Thymus (tissue), 14 donors: ENCODE measurements at places on chromosomes 16 and 17. TPM values are rescaled to one million over a fixed set of nuclear protein-coding genes. Genes with fewer than 3 reads are reported as not detected.

GRCh38 chr16:55929181-55929580 is 54.0 kb upstream of the CES5A start:
- no peak for DNase-seq

CACNG1 gene
- total RNA-seq = 0.42 TPM

- no peak for DNase-seq
Observed at GRCh38 chr16:55171241-55171640, 152.8 kb upstream of the IRX6 start.

ANKRD40CL gene
- total RNA-seq = not detected

DNA sequence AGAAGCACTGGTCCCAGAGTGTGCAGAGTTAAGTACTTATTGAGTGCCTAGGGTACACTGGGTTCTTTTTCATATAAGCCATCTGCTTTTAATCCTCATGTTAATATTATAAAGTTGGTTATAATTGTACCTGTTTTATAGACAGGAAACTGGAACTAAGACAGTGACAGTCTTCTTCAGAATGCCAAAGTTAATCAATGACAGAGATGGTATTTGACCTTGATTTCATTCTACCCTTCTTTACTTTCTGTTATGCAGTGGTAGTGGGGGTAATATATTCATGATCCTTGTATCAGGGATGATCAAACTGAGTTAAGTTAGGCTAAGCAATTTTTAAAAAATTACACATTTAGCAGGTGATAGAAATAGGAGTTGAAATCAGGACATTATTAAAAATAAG is 108.6 kb upstream of the GOT2 start:
- no peak for DNase-seq

APOBR gene
- total RNA-seq = 1.3 TPM

DNA sequence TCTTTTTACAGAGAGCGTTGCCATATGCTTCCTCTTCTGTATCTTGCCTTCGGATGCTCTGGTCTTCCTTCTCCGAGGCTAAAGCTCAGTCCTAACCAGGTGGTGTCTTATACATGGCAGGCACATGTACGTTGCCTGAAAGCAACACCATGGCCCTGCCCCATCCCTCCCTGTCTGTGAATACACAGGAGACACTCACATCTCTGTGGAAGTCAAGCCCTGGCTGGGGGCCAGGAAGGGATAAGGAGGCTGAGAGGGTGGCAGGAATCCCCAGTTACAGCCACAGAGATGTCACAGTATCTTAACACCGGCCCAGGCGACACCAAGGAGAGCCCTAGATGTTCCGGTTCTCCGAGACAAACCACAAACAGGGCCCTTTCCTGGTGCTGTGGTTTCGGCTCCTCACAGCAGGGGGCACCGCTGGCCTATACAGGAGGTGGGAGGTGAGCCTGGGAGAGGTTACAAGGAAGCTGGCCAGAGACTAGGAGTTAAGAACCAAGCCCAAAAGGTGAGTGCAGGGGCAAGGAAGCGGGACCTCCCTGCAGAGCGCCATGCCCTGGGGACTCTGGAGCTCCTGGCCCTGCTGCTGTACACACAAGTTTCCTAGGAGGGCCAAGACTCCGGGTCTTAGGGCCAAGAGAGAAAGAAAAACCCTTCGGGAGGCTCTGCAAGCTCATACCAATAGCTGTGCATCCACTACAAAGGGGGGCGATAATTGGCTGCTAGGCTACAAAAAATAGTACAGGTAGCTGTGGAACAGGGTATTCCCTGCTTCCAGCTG is 41.7 kb downstream of the SRL start:
- no peak for DNase-seq

GRCh38 chr16:54417384-54417783 is 130.8 kb upstream of the IRX3 start:
- DNase-seq = no peak

HS3ST4 gene
- total RNA-seq = 0.05 TPM

DNA sequence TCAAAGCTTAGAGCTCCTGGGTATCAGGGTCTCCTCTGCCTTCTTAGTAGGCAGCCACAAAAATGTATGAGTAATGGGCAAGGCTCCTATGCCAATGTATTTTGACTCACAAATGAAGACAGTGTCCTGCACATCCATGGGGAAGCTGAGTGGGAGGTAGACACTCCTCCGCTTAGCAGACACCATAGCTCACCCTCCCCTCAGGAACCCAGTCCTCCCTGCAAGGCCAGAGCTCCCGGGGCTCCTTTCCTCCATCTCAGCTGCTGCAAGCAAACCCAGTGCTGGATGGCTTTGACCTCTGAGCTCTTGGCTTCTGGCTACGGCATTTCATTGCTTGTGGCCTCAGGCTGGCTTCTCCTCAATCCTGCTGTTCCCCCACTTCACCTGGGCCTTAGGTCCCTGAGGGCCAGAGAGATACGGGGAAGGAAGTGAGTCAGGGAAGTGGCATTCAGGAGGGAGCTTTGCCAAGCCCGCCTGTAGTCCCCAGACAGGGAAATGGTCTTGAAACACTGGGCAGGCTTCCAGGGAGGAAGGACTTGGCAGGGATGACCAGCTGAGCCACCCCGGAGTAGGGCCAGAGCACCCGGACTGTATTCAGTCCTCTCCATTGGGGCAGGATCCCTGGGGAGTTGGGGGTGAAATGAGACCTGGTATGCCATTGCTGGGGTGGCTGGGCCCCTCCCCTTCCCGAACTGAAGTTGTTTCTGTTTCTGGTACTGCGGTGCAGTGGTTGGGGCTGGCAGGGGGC is 4.5 kb downstream of the ABCC3 start:
- no peak for DNase-seq

CCDC78 gene
- 4.8 TPM for total RNA-seq

- no peak for DNase-seq
Observed at GRCh38 chr16:10922328-10923145, 19.7 kb downstream of the DEXI start.

- DNase-seq = no peak
Observed at GRCh38 chr17:50920041-50920410, 53.9 kb upstream of the TOB1 start.

TLCD1 gene
- total RNA-seq = 7.7 TPM

- no peak for DNase-seq
Observed at GRCh38 chr17:57982452-57983170, 5.4 kb downstream of the VEZF1 start.

EDC4 gene
- 39.7 TPM for total RNA-seq

- DNase-seq = no peak
Observed at GRCh38 chr17:10352893-10353292, 19.9 kb downstream of the MYH13 start.

TAF15 gene
- 26.1 TPM for total RNA-seq

- no peak for DNase-seq
Observed at GRCh38 chr16:3101018-3101840, 2.1 kb upstream of the ZSCAN10 start.

DNA sequence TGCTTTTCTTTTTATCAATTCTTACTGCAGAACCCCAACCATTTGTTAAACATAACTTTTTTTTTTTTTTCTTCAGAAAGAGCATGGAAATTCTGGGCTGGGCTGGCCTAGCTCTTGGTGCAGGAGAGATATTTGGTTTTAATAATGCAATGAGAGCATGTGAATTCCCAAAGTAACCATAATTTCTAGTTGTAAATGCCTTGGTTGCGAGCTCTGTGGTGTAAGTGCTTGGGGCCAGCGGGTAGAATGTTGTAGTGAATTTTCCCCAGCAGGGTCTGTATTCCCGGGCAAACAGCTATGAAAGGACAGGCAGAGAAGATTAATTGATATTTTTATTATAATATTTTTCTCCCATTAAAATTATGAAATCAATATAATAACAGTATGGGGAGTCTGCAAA is 465.6 kb downstream of the HS3ST4 start:
- no peak for DNase-seq

DNA sequence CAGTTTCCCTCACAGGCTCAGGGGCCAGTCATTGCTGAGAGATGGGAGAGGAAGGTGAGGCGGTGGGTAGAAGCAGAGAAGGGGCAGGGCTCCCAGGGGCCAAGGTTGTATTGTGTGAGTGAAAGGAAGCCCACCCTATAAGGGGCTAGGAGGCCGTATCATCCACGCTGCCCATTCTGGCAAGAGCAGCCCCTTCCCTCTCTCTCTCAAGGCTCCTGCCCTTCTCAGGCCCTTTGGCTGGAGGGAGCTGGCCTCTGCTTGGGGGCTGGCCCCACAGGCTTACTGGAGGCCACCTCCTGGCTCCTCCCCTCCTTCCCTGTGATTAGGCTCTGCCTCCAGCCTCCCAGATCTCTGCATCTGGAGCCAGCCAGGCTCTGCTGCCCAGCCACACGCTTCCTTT is 7.6 kb downstream of the TBKBP1 start:
- no peak for DNase-seq

SSTR5 gene
- not detected for total RNA-seq

DNA sequence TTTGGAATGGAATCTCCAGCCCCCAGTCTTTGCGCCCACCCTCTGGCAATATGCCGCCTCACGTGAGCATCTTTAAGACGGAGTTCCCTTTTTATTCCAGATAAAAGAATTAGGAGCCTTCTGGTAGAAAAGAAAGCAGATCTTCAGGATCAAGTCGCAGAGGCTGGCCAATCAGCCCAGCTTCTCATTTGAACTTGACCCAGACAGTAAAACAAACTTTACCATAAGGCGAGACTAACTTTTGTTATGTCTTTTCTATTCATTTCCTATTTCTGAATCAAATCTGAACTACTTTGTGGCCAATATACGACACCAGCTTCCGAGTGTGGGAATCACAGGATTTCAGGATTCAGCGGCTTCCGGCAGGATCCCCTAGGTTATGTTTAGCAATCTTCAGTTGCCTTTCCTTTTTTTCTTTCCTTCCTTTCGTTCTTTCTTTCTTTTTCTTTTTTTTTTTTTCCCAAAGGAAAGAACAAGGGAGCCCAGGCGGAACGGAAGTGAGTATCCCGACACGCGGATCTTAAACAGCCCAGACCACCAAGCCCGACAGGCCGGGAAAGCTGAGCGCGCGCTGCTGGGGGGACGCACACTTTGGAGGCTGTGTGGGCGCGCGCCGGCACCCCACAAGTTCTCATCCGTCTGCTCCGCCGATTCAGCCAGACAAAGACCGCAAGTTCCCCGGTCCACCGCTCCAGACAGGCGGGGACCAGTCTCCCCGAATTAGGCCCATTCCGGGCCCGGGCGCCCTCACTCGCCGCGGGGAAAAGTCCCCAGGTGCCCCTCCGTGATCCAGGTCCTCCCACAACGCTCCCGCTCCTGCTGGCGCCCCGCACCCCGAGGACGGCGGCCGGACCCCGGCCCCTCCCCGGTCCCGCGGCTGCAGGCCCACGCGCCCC is 633 bp downstream of the TBC1D16 start:
- DNase-seq = no peak
